ENCODE measurements at places on chromosomes 2 and 18.

DNA sequence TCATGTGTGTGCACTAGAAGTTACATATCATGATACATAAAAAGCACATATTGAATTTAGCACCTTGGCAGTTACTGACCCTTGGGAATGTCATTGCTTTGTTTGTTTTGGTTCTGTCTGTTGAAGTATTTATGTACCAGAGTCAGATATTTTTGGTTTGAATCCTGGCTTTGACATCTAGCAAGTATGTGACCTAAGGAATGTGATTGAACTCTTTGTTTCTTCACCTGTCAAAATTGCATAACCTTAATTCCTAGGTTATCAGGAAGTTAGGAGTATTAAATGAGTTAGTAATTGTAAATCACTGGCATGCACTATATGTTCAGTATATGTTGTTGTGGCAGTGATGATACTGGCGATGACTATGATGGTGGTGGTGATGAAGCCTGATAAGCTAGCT lies 1003.5 kb upstream of the NRXN1 start:
- DNase-seq: no peak

GRCh38 chr18:51490417-51490816 lies 292.9 kb upstream of the MEX3C start:
- no peak for DNase-seq

DNA sequence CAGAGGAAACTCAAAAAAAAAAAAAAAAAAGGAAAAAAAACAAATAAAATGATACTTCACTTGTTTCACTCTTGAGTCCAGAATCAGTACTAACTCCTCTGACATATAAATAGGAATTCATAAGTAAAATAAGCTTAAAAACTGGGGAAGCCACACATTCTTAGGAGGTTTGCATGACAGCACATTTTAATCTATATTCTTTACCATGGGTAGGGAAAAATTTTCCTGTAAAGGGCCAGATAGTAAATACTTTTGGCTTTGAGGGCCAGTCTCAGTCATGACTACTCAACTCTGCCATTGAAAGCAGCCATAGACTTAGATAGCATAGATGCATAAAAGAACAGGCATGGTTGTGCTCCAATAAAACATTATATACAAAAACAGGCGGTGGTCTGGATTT lies 145.2 kb downstream of the BCL11A start:
- DNase-seq: no peak

DNA sequence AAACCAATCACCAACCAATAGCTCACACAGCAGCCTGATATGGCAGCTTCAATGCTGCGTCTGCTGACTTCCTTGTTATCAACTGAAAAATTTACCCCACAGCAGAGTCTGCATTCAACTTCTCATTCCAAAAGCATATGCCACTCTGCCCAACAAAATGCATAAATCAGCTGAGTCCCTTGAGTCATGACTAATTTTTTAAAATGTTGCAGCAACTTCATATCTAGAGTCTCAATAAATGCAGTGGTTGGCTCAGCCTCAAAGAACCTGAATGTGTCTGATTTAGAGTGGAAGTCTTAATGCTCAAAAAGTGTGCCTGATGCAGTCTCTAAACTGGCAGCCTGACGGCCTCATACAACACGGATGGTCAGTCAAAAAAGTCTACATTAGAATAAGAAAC lies 46.5 kb downstream of the FARSB start:
- DNase-seq: no peak

GRCh38 chr18:51193621-51194287 lies 3.7 kb downstream of the MEX3C start:
- DNase-seq: no peak

DNA sequence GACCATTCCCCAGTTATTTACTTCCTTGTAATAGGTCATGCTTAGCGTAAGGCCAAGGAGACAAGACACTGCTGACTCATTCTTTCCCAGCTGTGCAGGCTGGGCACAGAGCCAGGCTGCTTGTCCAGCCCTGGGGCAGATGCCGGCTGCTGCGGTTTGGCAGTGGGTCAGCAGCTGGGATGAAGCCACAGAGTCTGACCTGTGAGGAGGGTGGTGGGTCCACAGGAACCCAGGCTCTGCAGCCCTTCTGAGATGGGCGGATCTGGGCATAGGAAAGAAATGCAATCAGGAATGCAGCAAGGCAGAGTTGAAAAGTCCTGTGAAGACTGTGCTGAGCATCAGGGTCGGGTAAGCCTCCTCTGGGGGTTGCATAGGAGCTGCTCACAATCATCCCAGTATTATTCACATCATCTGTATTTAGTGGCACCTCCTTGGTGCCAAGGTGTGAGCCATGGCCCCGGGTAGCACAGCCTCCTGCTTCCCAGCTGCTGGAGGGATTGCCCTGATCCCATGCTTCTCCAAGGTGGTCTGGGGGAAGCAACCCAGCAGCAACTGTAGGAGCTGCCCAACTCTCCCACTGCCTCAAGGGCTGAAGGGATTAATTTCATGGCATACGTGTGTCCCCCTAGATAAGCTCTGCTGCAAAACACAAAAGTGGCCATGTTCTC lies 139.0 kb downstream of the DDX1 start:
- no peak for DNase-seq

GRCh38 chr2:26305540-26305939 lies 40.4 kb upstream of the SELENOI start:
- no peak for DNase-seq

GRCh38 chr2:207066166-207066565 lies 99.6 kb downstream of the KLF7 start:
- DNase-seq: no peak

DNA sequence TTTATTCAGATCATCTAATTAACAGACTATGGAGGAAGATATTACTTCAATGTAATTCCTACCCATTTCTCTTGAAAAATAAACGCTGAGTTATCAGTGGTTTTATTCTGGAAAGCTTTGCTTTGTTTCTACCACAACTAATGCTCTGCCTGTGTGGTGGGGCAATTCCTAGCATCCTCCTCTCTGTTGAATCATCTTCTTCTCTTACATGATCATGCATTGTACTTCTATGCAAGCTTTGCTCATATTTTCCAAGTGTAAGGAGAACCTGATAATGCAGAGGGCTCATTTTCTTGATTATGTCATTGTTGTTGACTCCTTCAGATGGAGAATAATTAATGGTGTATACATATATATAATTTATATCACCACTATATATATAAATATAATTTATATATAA lies 46.7 kb downstream of the CCDC195 start:
- no peak for DNase-seq

GRCh38 chr2:43168016-43168369 lies 58.4 kb downstream of the ZFP36L2 start:
- DNase-seq: no peak

- no peak for DNase-seq
Measured at GRCh38 chr18:35127201-35127600, 86.0 kb downstream of the MAPRE2 start.

- no peak for DNase-seq
Measured at GRCh38 chr2:124316133-124316532, 291.0 kb downstream of the CNTNAP5 start.

GRCh38 chr2:136342138-136342537 lies 224.2 kb upstream of the CXCR4 start:
- no peak for DNase-seq

DNA sequence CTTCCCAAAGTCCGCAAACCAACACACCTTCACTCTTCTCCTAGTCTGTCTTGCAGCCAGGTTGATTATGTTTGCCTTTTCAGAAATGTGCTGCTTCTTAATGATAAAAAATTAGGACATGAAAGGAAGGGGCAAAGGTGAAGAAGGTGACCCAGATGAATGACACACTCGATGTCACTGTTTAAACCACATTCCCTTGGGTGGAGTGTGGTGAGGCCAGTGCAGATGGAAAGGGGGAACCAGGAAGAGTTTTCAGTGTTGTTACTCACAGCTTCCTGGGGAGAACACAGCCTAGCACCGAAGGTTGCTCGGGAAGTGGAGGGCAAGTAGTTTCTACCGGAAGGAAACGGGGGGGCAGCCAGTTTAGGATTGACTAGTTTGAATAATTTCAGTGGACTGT lies 57.2 kb upstream of the BOD1L2 start:
- no peak for DNase-seq

DNA sequence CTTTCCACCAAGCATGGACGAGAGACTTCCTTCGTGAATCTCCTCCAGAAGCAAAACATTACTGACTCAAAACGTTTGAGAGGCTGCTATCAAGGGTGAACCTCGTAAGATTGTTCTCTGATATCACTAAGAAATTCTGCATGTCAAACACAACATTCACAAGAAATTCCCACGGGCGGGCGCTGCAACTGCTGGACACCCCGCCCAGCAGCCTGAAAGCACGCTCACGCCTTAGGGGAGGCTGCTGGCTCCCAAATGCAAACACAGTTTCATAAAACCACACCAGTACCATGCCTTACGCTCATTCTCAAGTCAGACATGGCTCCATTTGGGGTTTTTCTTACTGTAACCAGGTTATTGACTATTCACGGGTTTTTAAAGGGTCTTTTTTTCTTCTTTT lies 39.0 kb downstream of the MBP start:
- DNase-seq: no peak

- DNase-seq: peak; percentile 52
Measured at GRCh38 chr2:216666461-216667233, 28.7 kb downstream of the IGFBP5 start.

DNA sequence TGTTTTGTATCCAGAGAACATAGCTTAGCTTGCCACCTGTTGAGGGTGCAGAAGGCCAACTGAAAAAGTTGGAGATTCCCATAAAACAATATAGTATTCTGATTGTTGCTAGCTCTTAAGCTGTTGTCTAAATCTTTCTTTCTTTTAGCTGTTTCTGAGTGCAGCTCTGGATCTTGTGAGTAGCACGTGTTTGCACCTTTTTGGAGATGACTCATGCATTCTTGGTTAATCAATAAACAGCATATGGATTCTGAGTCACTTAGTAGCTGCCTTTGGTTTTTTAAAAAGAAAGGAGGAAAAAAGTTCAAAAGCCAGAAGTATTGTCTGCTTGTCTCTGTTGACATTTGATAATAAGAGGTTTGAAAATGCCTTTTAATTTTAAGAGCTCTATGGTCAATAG lies 483.0 kb upstream of the FSIP2 start:
- no peak for DNase-seq

- no peak for DNase-seq
Measured at GRCh38 chr2:184556639-184557038, 41.7 kb upstream of the ZNF804A start.

GRCh38 chr2:142892715-142893114 lies 15.3 kb downstream of the KYNU start:
- DNase-seq: no peak

DNA sequence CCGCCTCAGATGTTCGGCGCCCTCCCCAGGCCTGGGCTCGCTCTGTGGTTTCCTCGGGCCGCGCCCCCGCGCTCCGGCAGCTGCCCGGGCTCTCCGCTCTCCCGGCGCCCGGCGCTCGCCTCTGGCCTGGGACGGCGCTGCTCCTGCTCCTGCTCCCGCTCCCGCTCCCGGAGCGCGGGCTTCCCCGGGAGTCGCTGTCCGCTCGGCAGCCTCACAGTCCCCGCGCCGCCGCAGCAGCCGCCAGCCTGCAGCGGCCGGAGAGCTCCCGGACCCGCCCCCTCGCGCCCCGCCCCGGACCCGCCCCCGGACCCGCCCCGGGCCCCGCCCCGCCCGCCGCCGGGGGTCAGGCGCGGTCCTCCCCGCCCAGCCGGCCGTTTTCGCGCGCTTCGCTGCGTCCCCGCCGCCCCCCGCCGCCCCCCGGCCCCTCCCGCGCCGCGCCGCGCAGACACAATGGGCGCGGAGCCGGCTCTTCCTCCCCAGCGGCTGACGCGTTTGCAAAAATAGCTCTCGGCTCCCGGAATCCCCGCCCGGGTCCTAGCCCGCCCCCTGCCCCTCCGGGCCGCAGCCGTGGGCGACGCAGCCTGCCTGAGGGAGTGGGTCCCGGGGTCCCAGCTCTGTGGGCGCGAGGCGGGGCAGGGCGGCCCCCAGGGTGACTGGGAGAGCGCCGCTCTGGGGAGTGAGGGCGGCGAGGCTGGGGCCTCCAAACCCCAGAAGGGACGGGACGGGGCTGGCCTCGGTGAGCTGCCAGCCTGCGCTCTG lies at the start of gene ARL4C:
Gene ARL4C (minus strand): TSS at position 247 of the 759 bp plus-strand sequence. CDS start 495 bp downstream, outside the sequence.
- no peak for DNase-seq

DNA sequence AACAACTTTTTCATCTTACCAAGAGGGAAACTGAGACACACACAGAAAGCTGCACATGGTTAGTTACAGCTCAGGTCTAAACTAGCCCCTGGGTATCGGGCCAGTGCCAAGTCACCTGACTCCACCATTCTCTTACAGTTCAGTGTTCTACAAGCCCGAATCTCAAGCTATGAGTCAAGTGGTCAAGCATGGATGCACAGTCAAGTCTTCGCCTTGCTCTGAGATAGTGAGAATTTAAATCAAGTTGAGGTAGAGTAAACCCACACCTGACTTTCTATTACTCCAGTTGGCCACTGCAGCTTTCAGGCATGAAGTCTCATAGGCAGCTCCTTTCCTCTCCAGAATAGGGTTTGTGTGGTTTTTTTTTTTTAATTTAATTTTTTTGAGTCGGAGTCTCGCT lies 34.5 kb upstream of the ARL5A start:
- DNase-seq: no peak

GRCh38 chr2:170101789-170102188 lies 76.2 kb upstream of the MYO3B start:
- DNase-seq: no peak

DNA sequence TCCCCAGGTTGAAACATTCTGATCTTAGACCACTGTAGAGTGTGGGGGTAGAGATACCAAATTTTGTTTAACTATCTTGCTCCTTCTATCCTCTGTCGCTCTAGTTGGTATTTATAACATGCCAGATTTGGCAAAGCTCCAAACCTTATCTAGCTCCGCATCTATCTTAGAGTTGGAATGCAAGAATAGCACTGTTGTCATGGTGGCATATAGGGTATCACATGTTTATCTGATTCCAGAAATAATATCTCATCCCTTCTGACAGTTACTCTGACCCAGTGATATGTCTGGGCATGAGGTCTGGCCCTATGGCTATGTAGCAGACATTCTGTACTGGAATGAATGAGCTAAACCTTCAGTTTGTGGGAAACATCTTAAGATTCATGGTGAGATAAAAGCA lies 51.7 kb downstream of the CABYR start:
- no peak for DNase-seq

- no peak for DNase-seq
Measured at GRCh38 chr2:200670313-200670712, 84.5 kb downstream of the AOX1 start.

DNA sequence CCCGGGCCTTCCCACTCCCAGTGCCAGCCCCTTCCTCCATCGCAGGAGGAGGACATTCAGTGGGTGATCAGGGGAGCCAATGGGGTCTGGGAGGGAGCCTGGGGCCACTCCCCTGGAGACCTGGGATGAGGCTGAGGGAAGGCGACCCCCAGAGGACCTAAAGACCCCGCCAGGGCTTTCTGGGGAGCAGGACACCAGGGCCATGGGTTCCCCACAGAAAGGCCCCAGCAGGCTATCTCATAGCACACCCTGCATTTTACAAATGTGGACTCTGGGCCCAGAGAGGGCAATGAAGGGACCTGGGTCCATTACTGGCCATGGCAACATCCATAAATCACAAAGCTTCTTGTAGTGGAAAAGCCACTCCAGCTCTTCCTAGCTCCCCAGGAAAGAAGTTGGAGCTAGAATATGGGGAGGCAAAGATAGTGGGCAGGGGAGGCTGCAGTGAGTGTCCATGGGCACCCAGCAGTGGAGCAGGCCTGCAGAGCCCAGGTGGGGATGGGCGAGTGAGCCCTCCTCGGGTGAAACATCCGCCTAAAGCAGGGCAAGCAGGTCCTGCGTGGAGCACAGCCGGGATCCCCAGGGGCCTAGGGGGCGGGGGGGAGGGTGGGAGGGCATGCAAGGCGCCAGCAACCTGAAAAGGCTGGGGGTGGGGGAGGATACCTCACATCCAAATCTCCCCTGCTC lies 13.8 kb downstream of the CYP26B1 start:
- DNase-seq: no peak

- DNase-seq: no peak
Measured at GRCh38 chr2:18049325-18049724, 170.9 kb downstream of the KCNS3 start.
